ENCODE measurements at places on chromosomes 4 and X.

DNA sequence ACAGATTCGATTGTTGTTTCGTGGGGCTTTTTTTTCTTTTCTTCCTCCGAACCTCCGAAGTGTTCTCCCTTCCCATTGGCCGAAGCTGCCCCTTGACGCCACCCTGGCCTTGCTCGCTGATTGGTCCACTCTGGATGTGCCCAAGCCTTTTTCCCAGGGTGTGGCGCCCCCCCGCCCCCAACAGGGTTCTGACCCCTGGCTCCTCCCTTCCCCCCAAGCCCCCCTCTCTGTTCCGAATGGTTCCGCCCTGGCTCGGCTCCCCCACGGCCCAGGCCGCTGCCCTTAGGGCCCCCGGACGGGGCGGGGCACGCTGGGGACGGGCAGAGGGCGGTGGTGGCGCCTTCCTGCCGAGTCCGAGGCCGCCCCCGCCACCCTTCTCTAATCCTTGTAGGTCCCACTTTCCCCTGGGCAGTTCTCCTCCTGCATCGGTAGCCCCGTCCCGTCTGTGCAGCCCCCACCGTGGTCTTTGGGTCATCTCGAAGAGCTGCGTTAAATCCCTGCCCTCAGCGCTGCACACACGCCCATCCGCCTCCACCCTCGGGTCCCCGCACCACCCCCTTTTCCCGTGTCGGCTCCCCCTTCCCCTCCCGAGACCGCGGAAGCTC, 25.5 kb downstream of the UTP14A start:
- peak; percentile 86 for DNase-seq

DNA sequence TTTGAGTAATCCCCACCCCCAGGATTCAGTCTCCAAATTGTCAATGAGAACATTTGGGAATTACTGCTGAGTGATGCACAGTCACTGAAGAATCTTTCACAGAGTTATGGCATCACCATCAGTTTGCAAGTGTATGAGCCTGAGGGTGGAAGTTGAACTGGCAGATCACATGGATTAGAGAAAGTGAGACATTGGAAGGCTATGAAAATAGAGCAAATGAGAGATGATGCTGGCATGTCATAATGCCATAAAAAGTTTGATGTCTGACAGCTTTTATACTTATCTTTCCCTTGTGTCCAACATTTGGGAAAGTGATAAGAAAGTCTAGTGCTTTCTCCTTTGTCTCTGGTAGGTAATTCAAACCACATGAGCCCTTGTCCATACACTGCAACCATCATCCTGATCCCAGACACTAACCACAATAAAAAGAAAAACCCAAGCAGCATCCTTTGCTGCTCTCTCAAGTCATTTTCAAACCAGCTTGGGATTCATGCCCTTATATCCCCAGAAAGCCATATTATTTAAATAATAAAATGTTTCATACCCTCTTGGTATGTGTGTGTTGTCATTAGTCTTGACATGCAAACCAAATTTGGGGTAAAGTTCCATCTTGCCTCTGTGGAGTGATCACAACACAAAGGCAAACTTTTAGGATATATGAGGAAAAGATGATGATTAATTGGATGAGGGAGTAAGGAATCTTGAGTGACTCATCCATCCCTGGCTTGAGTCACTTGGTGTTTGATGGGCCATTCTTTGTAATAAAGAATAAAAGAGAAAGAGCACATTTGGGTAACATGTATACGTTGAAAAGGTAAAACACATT, 438.9 kb downstream of the GRXCR1 start:
- DNase-seq: no peak

- DNase-seq: no peak
Observed at GRCh38 chrX:30219372-30219771, 4.0 kb downstream of the MAGEB2 start.

GRCh38 chr4:107468156-107468555, 251.9 kb downstream of the PAPSS1 start:
- DNase-seq: no peak

- no peak for DNase-seq
Observed at GRCh38 chrX:101774340-101774739, 114.7 kb upstream of the ARMCX2 start.

- peak; percentile 14 for DNase-seq
Observed at GRCh38 chrX:153766098-153766817, 2.2 kb downstream of the PLXNB3 start.

All from inflammatory macrophage treated with lipopolysaccharide for 1 hour (primary cell).